AML-193 (cell line): ENCODE measurements at places on chromosomes 12 and 14.

DNA sequence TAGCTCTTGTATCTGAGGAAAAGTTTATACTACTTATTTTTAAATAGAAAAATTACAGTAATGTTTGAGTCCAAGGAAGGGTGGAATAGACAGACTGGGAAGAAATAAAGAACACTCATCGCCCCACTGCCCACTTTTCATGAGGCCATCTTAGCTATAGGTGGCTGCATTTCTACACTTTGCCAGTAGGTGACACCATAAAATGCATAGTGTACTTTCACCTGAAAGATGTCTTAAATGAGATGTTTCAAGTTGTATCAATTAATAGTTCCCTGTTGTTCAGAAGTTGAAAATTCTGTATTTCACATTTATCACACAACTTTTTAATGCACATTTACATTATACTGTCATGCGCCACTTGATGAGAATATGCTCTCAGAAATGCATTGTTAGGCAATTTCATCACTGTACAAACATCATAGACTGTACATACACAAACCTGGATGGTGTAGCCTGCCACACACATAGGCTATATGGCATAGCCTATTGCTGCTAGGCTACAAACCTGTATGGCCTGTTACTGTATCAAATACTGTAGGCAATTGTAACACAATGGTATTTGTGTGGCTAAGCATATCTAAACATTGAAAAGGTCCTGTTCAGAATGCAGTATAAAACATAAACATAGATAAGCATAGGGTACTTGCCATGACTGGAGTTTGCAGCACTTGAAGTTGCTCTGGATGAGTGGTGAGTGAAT is 27.6 kb downstream of the PMCH start:
- DNase-seq, result peak; percentile 19

- no peak for DNase-seq
Observed at GRCh38 chr14:40312296-40312695, 880.1 kb upstream of the FBXO33 start.

GRCh38 chr14:73796893-73797542 is 54.6 kb upstream of the PTGR2 start:
- no peak for DNase-seq

- peak; percentile 29 for DNase-seq
Observed at GRCh38 chr12:93390031-93390430, 12.3 kb downstream of the NUDT4 start.

- no peak for DNase-seq
Observed at GRCh38 chr12:58068706-58069105, 127.3 kb downstream of the ATP23 start.
